ENCODE measurements at places on chromosomes 1 and 21. TPM values are rescaled to one million over a fixed set of nuclear protein-coding genes. Genes with fewer than 3 reads are reported as not detected.

- H3K36me3 ChIP-seq, result no peaks in the 10 kb centered on the region
- H3K4me3 ChIP-seq, result no peak overlapping the region
- no peak overlapping the region for H3K27ac ChIP-seq
- no peak for DNase-seq
- H3K4me1 ChIP-seq, result peaks cover 50% of the 10 kb centered on the region
- H3K27me3 ChIP-seq, result no peaks in the 10 kb centered on the region
These were observed 44.3 kb downstream of the TMEM51 start for GRCh38 chr1:15197591-15198447.

The AMY1B gene
- not detected for total RNA-seq

GRCh38 chr1:204102739-204103430 is 30.0 kb downstream of the SOX13 start:
- peaks cover 23% of the 10 kb centered on the region for H3K4me1 ChIP-seq
- H3K27me3 ChIP-seq, result no peaks in the 10 kb centered on the region
- H3K27ac ChIP-seq, result peak overlapping the region; percentile 42
- H3K4me3 ChIP-seq, result no peak overlapping the region

DNA sequence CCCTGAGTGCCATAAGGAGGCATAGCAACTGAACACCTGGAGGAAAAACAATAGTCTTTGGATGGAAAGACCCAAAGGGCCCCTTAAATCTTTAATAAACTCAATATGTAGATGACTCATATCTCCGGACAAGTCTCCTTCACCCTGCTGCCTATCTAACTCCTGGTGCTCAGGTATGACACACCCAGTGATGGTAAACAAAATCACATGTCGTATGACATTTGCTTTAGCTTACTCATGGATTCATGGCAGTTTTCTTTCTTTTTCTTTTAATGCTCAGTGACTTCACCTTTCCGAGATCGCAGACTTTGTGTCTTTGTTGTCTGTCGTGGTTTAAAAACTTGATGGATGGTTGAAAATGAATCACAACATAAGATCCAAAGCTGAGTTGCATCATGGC is 208.5 kb upstream of the PROX1 start:
- H3K27ac ChIP-seq, result no peak overlapping the region
- no peaks in the 10 kb centered on the region for H3K36me3 ChIP-seq
- H3K4me1 ChIP-seq, result no peaks in the 10 kb centered on the region
- H3K27me3 ChIP-seq, result no peaks in the 10 kb centered on the region

DNA sequence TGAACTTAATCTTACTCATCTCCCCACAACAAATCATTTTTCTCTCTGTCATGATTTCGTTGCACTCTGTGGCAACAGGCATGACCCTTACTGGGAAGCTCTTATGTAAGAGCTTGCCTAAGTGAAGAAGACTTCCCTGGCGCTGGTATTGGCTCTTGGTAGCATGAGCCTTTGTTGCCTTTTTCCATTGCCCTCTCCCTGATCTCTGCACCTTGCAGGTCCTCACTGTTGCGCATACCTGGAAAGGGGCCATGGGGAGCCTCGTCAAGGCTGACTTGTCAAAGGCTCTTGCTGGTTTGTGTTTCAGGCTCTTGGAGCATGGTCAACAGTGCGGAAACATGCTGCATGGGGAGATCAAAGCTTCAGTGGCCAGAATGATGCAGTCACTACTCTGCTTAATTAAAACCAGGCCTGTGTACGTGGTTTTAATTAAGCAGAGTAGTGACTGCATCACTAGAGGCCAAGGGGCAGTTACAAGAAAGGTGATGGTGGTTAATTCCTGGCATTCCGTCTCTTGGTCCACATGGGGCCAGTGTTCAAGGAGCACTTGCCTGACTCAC is 141.3 kb downstream of the SPATA46 start:
- no peak overlapping the region for H3K4me3 ChIP-seq
- H3K4me1 ChIP-seq, result no peaks in the 10 kb centered on the region
- no peak for DNase-seq
- no peaks in the 10 kb centered on the region for H3K36me3 ChIP-seq

The LCE1C gene
- total RNA-seq, result not detected

GRCh38 chr1:63642901-63643300 is 49.7 kb downstream of the PGM1 start:
- H3K4me3 ChIP-seq, result no peak overlapping the region
- H3K36me3 ChIP-seq, result no peaks in the 10 kb centered on the region
- peaks cover 3% of the 10 kb centered on the region for H3K4me1 ChIP-seq
- no peak for DNase-seq
- H3K27ac ChIP-seq, result no peak overlapping the region
- H3K27me3 ChIP-seq, result no peaks in the 10 kb centered on the region

GRCh38 chr1:116927049-116927798 is 17.5 kb downstream of the PTGFRN start:
- H3K4me1 ChIP-seq, result peaks cover 38% of the 10 kb centered on the region
- H3K27ac ChIP-seq, result no peak overlapping the region
- no peaks in the 10 kb centered on the region for H3K36me3 ChIP-seq
- H3K4me3 ChIP-seq, result no peak overlapping the region
